HFF-Myc (cell line): ENCODE measurements at places on chromosomes 4 and X.

DNA sequence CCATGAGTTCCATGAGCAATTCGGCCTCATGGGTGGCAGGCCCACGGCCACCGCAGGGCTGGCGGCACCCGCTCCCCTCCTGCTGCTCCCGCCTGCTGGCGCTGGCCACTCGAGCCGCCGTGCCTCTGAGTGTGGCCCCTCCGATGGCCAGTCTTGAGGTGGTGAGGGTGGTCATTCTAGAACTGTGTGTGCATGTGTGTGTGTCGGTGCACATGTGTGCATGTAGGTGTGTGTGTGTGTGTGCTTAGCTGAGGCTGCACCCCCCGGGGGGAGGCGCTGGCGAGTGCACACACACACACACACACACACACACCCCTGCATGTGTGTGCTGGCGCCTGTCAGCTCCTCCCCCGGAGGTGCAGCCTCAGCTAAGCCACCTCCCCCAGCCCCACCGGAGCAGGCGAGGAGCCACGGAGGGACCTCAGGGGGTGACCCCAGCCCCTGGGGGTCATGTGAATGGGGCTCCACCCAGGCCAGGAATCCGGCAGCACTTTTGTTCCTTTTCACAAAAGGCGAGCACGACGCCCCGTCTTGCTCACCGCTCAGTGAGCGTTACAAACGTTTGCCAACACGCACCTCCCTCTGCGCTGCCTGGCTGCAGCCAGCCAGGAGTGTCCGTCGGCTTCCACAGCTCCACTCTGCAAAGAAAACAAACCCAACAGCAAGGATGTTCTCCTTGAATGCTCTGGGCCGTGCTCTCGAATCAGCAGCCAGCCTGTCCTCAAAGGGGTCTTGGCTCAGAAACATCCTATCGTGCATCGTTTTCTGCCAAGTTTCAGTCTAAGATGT lies 29.9 kb downstream of the FGFRL1 start:
- DNase-seq, result no peak

GRCh38 chr4:73718375-73719373 lies 21.7 kb upstream of the CXCL8 start:
- DNase-seq, result no peak

DNA sequence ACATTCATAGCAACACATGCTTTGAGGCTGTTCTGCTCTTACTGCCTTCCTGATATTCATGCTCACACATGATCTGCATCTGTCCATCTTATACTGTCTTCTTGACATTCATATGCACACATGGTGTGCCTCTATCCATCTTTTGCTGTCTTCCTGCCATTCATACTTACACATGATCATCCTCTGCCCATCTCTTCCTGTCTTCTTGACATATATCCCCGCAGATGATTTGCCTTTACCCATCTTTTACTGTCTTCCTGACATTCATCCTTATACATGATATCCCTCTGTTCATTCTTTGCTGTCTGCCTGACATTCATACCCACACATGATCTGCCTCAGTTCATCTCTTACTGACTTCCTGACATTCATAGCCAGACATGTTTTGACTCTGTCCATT lies 36.8 kb downstream of the SCML1 start:
- no peak for DNase-seq

GRCh38 chrX:143002206-143002605 lies 23.5 kb upstream of the SPANXN4 start:
- no peak for DNase-seq

GRCh38 chrX:132594129-132594528 lies 105.3 kb upstream of the MBNL3 start:
- no peak for DNase-seq

- DNase-seq, result no peak
Measured at GRCh38 chrX:133435544-133436124, 20.3 kb upstream of the GPC4 start.

DNA sequence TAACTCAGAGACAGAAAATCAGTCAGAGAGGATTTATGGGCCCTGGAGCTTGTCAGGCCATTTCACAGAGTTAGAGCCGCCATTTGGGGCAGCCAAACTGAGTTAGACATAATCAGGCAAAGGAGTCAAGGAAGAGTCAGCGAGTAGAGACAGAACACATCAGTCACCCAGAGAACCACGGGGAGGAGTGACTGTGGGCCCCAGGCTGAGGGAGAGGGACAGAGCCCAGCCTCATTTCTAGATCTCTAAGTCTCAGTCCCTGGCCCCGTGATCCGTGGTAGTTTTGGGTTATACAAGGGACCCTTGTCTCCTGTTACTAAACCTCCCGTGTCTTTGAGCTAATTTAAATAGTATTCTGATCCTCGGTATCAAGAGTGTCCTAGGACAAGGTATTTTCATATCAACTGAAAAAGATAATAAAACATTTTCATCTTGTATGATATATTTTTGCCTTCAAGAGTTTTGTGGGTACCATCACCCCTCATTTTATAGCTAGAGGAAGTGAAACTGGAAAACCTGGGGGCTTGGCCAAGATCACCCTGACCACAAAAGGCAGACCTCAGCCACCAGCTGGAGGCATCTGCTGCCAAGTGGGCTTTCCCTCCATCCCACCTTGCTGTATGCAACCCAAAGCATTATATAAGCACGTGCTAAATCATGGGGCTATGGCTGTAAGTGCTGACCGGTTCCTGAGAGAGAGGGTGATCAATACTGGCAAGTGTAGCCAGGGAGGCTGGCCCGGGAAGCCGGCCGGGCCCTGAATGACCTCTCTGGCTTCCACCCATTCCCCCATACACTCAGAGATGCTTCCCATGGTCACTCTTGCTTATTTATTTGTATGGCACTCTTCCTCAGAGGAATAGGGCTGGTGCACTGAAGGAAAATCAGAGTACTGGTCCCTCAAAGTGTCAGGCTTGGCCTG lies 204.1 kb downstream of the BCOR start:
- no peak for DNase-seq

- no peak for DNase-seq
Measured at GRCh38 chr4:16126714-16127113, 42.9 kb upstream of the PROM1 start.

- DNase-seq, result no peak
Measured at GRCh38 chr4:38757945-38758600, 24.7 kb downstream of the TLR10 start.

GRCh38 chr4:189497516-189497915 lies 443.2 kb upstream of the FRG1 start:
- no peak for DNase-seq

DNA sequence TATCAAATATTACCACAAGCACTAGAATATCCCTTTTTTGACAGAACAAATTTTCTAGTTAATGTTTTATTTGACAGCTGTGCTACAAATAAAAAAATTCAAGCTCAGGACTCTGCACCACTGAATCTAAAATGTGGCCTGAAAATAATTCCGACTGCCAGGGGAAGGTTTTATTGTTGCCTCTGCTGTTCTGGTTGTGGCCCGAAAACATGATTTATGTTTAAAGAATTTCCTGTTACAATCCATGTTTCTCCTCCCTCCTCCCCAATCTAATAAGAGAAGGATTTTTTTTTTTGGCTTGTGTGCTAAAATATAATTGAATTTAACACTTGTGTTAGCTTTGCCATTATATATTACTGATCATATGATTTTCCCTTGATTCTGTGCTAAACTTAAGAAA lies 227.8 kb downstream of the DCLK2 start:
- peak; percentile 32 for DNase-seq

DNA sequence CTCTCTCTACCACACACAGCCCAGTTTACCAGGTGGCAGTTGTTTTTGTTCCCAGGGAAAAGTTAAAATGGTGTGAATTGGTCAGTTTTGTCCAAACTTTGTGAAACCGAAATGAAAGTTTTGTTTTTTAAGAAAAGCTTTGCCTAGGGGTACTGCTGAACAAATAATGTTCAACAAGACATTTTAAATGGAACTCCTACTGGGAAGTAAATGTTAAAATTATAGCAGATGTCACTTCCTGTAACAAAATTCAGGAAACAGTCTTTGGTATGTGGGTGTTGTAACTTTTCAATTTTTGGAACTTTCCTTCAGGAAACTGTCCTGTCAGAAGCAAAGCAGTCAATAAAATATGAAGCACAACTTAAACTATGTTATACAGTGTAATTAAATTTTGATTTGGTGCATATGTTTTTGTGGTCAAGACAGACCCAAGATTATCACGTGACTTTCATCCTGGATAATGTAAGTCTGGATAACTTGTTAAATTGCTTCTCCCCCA lies 79.5 kb downstream of the AFF1 start:
- peak; percentile 48 for DNase-seq

GRCh38 chr4:157803845-157804521 lies 368.8 kb downstream of the GASK1B start:
- no peak for DNase-seq

DNA sequence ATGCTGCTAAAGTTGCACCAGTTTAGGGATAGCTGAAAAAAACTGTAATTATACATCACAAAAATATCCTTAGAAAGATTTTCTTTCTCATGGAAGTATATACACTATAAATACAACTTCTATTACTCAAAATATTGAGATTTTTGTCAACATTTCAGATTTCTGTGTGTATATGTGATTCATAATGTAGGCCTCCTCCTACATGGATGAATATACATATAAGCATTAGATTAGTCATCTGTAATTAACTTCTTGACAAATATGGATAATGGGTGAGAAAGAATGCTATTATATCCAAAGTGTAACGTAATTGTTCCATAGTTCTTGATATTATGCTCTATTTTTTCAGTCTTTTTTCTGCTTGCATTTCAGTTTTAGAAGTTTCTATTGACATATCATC lies 124.9 kb downstream of the CBLL2 start:
- no peak for DNase-seq

- no peak for DNase-seq
Measured at GRCh38 chr4:27117453-27117852, 256.8 kb downstream of the STIM2 start.

GRCh38 chrX:45622538-45622937 lies 421.9 kb upstream of the DIPK2B start:
- peak; percentile 77 for DNase-seq

- DNase-seq, result no peak
Measured at GRCh38 chr4:65670331-65671031, at the start of gene EPHA5. TSS of gene EPHA5 (minus strand) at chr4:65670489. CDS start at chr4:65669742, 747 bp downstream.

DNA sequence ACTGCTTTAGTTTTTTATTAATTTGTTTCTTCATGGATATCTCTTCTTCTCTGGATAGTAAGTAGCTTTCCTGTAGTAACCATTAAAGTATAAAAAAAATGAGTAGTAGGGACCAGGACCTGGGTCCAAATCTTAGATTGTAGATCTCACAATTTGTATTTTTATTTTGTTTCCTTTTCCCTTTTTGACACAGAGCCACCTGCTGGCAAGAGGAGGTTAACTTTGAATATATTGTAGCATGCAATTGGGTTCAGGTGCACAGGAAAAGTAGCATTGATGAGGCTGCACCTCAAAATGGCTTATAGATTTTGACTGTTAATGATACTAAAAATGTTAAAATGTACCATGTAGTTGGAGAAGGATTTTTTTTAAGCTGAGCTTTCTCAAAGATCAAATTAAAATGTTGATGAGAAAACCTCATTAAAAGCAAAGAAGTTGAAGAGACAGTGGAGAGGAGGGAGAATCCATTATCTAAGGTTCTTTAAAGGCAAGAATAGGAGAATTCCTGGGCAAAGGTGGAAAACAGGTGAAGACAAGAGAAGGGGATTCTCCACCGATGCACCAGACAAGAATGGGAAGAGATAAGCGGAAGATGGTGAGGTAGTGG lies 48.3 kb upstream of the HPGDS start:
- no peak for DNase-seq

- no peak for DNase-seq
Measured at GRCh38 chrX:24846550-24847150, 152.9 kb downstream of the POLA1 start.

- no peak for DNase-seq
Measured at GRCh38 chr4:55592014-55592413, at the start of gene PDCL2. TSS of gene PDCL2 (minus strand) at chr4:55592245. CDS start at chr4:55592109, 136 bp downstream.

DNA sequence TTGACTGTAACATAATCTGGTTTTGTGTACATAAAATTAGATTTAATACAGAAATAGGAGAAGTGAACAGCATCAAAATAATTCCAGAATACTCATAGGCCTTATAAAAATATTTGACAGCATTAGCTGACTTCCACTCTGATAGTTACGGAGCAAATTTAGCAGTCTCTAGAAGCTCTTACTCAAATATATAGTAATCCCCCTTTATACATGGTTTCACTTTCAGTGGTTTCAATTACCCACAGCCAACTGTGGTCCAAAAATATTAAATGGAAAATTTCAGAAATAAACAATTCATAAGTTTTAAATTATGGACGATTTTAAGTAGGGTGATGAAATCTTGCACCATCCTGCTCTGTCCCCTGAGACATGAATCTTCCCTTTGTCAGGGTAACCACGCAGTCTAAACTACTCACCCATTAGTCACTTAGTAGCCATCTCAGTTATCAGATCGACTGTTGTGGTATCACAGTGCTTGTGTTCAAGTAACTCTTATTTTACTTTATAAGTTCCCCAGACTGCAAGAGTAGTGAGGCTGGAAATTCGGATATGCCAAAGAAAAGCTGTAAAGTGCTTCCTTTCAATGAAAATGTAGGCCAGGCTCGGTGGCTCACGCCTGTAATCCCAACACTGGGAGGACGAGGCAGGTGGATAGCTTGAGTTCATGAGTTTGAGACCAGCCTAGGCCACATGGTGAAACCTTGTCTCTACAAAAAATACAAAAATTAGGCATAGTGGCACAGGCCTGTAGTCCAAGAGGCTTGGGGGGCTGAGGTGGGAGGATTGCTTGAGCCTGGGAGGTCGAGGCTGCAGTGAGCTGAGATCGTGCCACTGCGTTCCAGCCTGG lies 17.2 kb upstream of the RTL9 start:
- DNase-seq, result peak; percentile 36

DNA sequence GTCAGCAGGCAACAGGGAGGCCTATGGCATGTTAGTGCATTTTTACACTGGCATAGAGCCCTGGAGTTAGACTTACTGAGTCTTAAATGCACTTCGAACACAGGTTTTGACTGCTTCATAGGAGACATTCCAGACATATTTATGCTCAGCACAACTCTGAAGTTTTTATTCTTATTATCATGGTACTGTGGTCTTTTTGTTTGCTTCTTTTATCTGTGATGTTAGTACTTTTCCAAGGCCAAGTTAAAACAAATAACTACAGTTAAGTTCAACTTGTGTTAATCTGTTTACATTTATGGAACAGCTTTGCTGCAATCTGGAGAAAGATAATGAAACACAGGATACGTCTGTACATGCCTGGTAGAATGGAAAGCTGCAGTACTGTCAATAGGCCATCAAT lies 76.5 kb downstream of the COL4A5 start:
- DNase-seq, result no peak

DNA sequence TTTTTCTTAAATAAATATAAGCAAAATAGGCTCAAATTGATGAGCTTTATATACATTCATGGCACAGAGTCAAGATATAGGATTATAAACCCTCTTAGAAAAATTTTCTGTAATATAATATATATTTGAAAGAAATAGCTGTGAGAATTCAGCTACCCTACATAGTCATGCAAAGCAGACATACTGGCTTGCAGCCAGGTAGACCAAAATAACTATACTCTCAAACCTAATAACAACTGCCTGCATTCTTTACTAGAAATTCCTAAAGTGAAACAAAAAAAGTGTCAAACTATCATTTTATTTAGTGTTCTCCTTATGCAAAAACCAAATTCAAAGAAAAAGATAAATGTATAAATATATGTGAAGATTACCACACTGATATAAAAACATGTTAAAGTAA lies 1390.2 kb downstream of the C4orf33 start:
- no peak for DNase-seq
